ENCODE measurements at places on chromosomes 5 and 9.

GRCh38 chr9:132732326-132733259, 62.3 kb downstream of the GTF3C4 start:
- H3K27ac ChIP-seq, result no peak overlapping the region
- H3K4me1 ChIP-seq, result no peaks in the 10 kb centered on the region
- peaks cover 36% of the 10 kb centered on the region for H3K27me3 ChIP-seq
- H3K36me3 ChIP-seq, result no peaks in the 10 kb centered on the region
- H3K4me3 ChIP-seq, result no peak overlapping the region

DNA sequence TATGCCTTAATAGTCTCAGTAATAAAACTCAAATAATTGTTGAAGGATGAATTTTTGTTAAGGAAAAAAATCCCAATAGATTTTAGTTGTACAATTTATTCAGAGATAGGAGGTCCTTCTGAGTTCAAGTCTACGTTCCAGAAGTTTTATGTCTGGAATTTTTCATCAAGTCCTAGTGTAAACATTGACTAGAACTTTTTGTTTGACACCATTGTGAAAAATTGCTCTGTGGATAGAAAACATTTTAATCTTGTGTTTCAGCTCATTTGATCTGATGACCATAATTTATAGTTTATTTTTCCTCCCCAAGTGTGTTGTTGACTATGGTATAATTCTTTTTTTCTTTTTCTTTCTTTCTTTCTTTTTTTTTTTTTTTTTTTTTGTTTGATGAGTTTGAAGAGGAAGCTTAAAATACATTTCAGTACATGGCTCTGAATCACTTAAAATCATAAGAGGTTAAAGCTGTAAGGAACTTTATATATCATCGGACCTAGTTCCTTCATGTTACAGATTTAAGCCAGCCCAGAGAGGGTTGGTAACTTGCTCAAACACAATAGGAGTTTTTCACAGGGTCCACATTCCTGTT, 20.7 kb downstream of the ITGA1 start:
- H3K4me1 ChIP-seq, result peaks cover 54% of the 10 kb centered on the region
- H3K27ac ChIP-seq, result no peak overlapping the region
- H3K4me3 ChIP-seq, result no peak overlapping the region
- H3K36me3 ChIP-seq, result peaks cover 26% of the 10 kb centered on the region
- H3K27me3 ChIP-seq, result no peaks in the 10 kb centered on the region
- DNase-seq, result no peak

GRCh38 chr9:35783418-35783817, 8.0 kb upstream of the NPR2 start:
- no peak for DNase-seq
- H3K4me3 ChIP-seq, result no peak overlapping the region
- H3K36me3 ChIP-seq, result peaks cover 18% of the 10 kb centered on the region
- H3K4me1 ChIP-seq, result no peaks in the 10 kb centered on the region
- no peak overlapping the region for H3K27ac ChIP-seq

- no peaks in the 10 kb centered on the region for H3K4me1 ChIP-seq
- H3K4me3 ChIP-seq, result no peak overlapping the region
- H3K27ac ChIP-seq, result no peak overlapping the region
- H3K36me3 ChIP-seq, result no peaks in the 10 kb centered on the region
Observed at GRCh38 chr5:179262126-179262920, 82.9 kb downstream of the ADAMTS2 start.

DNA sequence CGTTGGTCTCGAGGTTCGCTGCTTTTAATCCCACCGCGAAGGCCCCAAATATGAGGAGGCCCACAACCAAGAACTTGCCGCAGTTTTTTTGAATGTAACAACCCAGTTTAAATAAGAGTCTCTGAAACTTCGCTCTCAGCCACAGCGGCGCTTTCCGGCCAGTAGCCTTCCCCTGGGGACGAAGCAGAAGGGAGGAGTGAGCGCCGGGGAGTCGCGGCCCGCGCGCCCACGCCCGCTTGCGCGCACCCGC, 10.4 kb downstream of the PTCH1 start:
- H3K27me3 ChIP-seq, result peaks cover 36% of the 10 kb centered on the region
- H3K27ac ChIP-seq, result peak overlapping the region; percentile 72
- H3K36me3 ChIP-seq, result peaks cover 2% of the 10 kb centered on the region

DNA sequence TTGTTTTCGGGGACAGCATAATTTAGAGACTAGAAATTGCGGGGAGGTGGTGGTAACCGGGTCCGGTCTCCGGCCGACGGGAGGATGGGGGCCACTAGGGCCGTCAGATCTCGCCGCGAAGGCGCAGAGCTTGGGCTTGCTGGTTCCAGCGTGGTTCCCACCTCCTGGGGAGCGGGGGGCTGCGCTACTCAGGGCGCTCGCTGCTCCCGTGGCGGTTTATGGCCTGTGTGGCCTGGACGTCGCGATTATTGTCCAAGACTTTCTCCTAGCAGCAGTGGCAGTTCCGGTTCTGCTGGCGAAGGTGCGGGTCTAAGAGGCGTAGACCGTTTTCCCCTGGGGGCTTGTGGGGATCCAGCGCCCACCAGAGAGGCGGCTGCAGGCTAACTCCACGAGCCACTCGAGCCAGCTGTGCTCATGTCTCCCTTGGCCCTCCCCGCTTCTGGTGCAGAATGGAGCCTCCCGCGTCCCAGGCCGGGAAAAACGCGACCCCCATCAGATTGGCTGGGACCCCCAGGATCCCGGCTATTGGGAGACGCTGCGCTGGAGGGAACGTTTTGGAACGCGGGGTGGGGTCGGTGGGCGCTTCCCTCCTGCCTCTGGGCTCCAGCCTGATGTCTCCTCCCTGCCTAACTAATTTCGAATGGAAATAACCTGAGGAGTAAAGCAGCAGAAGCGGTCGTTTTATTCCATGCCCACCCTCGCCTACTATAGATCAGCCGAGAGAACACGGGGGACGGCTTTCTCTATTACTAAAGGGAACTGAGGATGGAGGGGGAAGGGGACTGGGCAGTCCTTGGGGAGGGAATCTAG, 87.1 kb downstream of the ENTREP1 start:
- peaks cover 10% of the 10 kb centered on the region for H3K27me3 ChIP-seq
- H3K27ac ChIP-seq, result no peak overlapping the region
- H3K4me3 ChIP-seq, result no peak overlapping the region
- H3K36me3 ChIP-seq, result no peaks in the 10 kb centered on the region

- no peak overlapping the region for H3K4me3 ChIP-seq
- no peaks in the 10 kb centered on the region for H3K36me3 ChIP-seq
- H3K27me3 ChIP-seq, result peaks cover 2% of the 10 kb centered on the region
Observed at GRCh38 chr5:137142346-137142745, 356.8 kb downstream of the SPOCK1 start.

DNA sequence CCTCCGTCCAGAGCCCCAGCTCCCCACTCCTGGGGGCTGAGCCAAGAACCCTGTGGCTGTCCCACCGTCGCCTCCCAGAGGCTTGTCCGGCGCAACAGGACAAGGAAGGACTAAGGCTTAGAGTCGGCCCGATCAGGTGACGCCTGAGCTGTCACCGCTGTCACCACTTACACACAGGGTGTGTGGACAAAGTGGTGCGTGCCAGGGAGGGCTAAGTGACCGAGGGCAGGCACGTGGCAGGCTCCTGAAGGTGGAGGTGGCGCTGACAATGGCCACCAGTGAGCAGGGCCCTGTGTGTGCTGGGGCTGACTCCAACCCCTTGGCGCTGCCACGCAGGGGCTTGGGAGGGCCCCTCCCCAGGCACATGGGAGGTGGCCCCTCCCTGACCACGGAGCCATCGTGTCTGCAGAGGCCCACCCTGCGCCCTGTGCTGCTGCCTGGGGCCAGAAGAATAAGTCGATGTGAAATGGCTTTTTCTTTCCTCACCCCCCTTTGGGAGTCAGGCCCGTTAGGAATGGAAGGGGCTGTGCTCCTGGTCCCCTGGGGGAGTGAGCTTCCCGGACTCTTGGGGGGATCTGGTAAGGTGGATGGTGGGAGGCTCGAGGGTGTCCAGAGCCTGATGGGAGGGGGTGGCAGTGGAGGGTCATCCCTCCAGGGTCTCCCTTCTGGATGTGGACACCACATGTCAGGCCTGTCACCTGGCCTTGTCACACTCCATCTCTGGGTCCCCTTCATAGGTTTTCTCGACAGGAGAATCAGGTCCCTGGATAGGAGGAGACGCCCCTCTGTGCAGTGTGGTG, 2.6 kb upstream of the GPSM1 start:
- no peak for DNase-seq
- no peak overlapping the region for H3K4me3 ChIP-seq
- H3K27me3 ChIP-seq, result peaks cover 10% of the 10 kb centered on the region
- H3K27ac ChIP-seq, result no peak overlapping the region
- H3K4me1 ChIP-seq, result no peaks in the 10 kb centered on the region

DNA sequence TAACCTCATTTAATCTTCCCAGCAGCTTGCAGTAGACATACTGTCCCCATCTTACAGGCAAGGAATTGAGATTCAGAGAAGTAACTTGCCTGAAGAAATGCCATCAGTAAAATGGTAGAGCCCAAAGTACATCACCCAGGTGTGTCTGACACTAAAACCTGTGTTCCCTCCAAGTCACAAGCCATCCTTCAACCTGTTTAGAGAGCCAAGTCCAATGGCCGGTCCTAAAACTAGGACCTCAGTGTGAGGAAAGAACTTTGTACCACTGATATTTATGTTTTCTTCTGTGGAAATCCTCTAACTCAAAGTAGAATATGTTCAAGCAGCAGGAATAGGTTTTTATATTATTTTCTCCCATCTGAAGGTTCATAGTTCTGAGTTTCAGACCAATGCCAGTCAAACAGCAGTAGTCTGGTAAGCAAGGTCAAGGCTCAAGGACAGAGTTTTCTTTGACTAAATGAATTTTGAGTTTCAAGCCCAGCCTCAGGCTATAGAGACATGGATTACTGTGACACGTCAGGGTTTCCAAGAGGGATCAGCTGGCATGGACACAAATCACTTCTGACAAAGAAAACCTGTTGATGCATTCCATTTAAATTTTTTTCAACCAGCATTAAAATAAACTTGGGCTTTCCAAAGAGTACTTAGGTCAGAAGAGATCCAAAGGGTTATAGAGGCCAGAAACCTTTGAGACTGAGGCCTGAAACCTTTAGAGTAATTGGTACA, 80.9 kb upstream of the PLPP6 start:
- no peaks in the 10 kb centered on the region for H3K27me3 ChIP-seq
- no peaks in the 10 kb centered on the region for H3K36me3 ChIP-seq
- no peak for DNase-seq
- no peak overlapping the region for H3K4me3 ChIP-seq

GRCh38 chr9:72917892-72918509, 34.9 kb downstream of the ALDH1A1 start:
- H3K4me1 ChIP-seq, result no peaks in the 10 kb centered on the region
- no peaks in the 10 kb centered on the region for H3K27me3 ChIP-seq
- no peak overlapping the region for H3K27ac ChIP-seq

DNA sequence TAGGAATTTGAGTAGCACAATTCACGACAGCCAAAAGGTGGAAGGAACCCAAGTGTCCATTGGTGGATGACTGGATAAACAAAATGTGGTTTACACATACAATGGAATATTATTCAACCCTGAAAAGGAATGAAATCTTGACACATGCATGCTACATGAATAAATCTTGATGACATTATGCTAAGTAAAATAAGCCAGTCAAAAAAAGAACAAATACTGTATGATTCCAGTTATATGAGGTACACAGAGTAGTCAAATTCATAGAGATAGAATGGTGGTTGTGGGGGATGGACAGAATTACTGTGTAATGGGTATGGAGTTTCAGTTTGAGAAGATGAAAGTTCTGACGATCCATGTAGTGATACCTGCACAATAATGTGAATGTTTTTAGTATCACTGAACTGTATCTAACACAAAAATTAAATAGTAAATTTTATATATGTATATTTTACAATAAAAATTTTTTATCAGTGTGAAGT, 117.7 kb upstream of the GNA14 start:
- H3K4me1 ChIP-seq, result no peaks in the 10 kb centered on the region
- no peak overlapping the region for H3K27ac ChIP-seq
- H3K36me3 ChIP-seq, result peaks cover 2% of the 10 kb centered on the region
- no peak overlapping the region for H3K4me3 ChIP-seq
- H3K27me3 ChIP-seq, result no peaks in the 10 kb centered on the region

GRCh38 chr9:117120061-117120460, 294.8 kb downstream of the ASTN2 start:
- no peaks in the 10 kb centered on the region for H3K36me3 ChIP-seq
- H3K4me1 ChIP-seq, result no peaks in the 10 kb centered on the region
- no peak overlapping the region for H3K4me3 ChIP-seq
- no peak overlapping the region for H3K27ac ChIP-seq
- DNase-seq, result no peak

GRCh38 chr5:141504216-141504615, 15.3 kb downstream of the PCDHGC5 start:
- H3K27me3 ChIP-seq, result peaks cover 2% of the 10 kb centered on the region
- H3K27ac ChIP-seq, result no peak overlapping the region
- H3K4me1 ChIP-seq, result peaks cover 3% of the 10 kb centered on the region
- no peak for DNase-seq
- no peaks in the 10 kb centered on the region for H3K36me3 ChIP-seq
- no peak overlapping the region for H3K4me3 ChIP-seq

- peak overlapping the region; percentile 96 for H3K27ac ChIP-seq
- no peak for DNase-seq
- no peaks in the 10 kb centered on the region for H3K27me3 ChIP-seq
- peak overlapping the region; percentile 81 for H3K4me3 ChIP-seq
Observed at GRCh38 chr5:39218482-39219402, 621 bp downstream of the FYB1 start.

Data from activated CD8-positive, alpha-beta memory T cell treated with anti-CD3 and anti-CD28 coated beads, Interleukin-2, amount 10 ng/mL, durations not matched to agents 7 days and 5 days (primary cell).